ENCODE measurements at places on chromosomes 6 and 20. TPM values are rescaled to one million over a fixed set of nuclear protein-coding genes. Genes with fewer than 3 reads are reported as not detected.

GRCh38 chr20:51326201-51326819 is 216.2 kb downstream of the NFATC2 start:
- DNase-seq: no peak

DNA sequence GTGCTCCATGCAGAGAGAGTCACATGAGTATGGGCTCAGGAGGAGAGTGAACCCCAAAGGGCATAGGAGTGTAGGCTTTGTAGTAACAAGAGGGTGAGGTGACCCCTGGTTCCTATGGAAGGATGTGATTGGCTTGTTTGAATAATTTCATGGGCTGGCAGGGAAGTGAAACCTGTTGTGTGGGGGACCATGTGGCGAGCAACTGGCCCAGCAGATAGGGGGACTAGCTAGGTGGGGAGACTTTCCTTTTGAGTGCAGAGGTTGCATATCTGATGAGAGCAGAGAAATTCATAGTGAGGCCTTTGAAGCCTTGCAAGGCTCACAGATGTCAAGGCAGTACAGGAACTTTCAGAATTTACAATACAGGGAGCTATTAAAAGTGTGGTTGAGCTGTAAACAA is 247.9 kb upstream of the SLC35B3 start:
- DNase-seq: no peak

RIN2 gene
- total RNA-seq: 44.8 TPM

VSX1 gene
- not detected for total RNA-seq

OR11A1 gene
- total RNA-seq: not detected

DNA sequence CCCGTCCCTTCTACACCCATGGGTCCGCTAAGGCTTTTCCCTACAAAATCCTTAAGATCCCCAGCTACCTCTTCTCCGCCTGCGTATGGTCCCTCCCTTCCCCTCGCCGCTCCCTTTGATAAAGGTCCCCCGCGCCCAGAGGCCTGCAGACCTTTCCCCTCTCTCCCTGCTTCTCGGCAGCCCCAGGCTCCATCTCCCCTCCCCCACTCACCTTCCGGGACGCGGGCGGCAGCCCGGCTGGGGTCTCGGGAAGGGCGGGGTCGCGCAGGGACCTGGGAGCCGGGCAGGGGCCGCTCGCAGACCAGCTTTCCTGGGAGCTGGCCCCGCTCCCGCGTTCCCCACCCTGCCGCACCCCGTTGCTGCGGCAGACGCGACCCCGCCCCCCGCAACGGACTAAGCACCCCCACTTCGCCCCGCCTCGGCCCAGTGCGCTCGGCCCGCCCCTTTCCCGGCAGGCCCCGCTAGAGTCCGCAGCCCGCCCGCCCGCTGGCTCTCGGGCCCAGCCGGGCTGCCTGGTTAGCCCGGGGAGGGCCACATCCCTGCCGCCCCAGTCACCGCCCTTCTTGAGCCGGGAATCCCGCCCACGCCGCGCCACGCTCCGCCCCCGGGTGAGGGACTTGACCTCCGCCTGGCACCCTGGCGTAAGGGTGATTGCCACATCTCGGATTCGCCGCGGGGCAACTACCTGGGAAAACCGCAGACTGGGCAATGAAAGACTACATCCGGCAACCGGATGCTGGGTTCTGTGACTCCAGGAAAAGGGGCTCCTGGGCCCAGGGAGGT is at the start of gene FLOT1:
Gene FLOT1, minus strand, starts transcription at position 372 of the 783 bp plus-strand sequence. CDS start 498 bp downstream, outside the sequence.
- peak; percentile 94 for DNase-seq

DNA sequence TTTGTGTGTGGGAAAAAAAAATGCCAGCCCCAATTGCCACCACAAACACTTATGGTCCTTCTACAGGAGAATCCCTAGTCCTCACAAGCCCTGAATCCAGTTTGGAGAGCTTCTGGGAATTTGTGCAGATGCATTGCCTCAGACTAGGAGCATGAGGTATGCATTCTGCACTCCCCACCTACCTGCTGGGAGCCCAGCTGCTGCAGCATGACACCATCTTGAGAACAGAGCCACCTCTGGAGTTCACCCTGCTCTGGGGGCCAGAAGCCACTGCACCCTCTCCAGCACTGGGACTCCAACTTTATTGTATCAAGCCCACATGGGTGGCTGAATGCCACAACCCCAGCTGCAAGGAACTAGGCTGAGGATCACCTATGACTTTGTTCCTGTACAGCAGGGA is 568.5 kb upstream of the ID4 start:
- DNase-seq: no peak

SPATS1 gene
- total RNA-seq: not detected

DNA sequence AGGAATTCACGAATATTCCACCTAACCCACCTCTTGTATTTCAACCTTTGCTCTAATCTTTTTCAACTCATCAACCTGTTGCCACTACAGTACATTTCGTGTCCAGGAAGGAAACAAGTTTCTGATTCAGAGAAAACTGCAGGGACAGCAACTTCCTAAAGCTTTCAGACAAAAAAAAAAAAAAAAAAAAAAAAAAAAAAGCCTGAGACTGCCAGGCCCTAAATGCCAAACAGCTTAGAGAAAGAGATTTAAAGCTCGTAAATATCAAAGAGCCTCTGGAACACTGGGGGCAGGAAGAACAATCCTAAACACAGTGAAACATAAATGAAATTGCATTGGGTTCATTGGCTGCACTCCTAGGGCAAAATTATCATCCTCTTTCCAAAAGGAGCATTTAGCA is 411.2 kb upstream of the SPTLC3 start:
- no peak for DNase-seq

GRCh38 chr6:100173211-100173610 is 179.2 kb upstream of the MCHR2 start:
- no peak for DNase-seq

TRIM40 gene
- not detected for total RNA-seq

- DNase-seq: no peak
Observed at GRCh38 chr6:56278171-56278591, 30.8 kb upstream of the COL21A1 start.

APOM gene
- 11.2 TPM for total RNA-seq

C20orf141 gene
- total RNA-seq: not detected
